ENCODE measurements at places on chromosomes 12 and 14.

- DNase-seq = no peak
Observed at GRCh38 chr14:48096897-48097296, 421.5 kb upstream of the MDGA2 start.

- DNase-seq = no peak
Observed at GRCh38 chr14:93693914-93694313, 94.4 kb downstream of the PRIMA1 start.

GRCh38 chr12:63403256-63403655 is 252.3 kb upstream of the AVPR1A start:
- DNase-seq = no peak

- no peak for DNase-seq
Observed at GRCh38 chr12:42084522-42084921, 60.2 kb downstream of the GXYLT1 start.

- DNase-seq = peak; percentile 39
Observed at GRCh38 chr12:11822081-11822834, 172.8 kb downstream of the ETV6 start.

GRCh38 chr14:61749867-61750266 is 12.4 kb upstream of the SNAPC1 start:
- no peak for DNase-seq

DNA sequence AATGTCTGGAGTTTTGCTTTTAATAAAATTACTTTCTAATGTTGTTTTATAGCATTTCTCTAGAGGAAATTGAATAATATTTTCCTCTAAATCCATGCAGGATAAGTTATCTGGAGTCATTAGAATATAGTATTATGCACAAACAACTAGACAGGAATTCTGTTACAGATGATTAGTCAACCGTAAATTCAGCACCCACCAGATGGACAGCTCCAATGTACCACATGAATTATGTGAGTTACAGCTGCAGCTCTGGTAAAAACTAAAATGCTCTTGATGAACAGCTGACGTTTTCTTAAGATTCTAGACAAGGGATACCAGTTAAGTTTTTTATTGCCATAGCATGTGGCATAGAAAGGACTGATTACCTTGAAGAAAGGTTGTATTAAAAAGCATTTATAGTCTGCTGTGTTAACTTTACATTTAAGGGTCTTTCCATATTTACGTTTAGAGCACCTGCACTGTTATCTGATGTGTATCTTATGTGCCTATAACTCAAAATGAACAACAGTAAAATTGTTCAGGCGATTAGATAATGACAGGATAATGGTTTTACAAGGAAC is 321.4 kb upstream of the LRFN5 start:
- DNase-seq = no peak

- DNase-seq = no peak
Observed at GRCh38 chr14:51527073-51527472, 124.6 kb upstream of the FRMD6 start.

- DNase-seq = no peak
Observed at GRCh38 chr14:104940526-104941150, 16.0 kb downstream of the PLD4 start.

DNA sequence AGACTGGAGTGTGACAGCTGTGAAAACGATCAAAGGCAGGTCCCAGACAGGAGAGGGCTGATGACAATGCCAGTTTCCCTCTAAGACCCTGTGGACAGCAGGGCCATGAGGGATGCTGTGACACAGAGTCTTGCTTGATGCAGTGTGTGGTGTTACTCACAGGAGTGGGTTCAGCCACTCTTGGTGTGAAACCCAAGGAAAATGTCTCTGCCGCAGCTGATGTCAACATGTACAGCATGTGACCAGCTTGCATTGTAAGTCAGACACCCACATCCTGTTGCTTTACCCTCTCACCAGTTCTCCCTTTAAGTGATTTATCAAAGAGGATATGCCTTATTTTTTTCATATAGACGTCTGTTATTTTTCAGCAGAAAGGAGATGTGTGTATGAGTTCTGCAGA is 268.6 kb downstream of the BTG1 start:
- DNase-seq = peak; percentile 76

GRCh38 chr12:66584673-66585072 is 94.2 kb downstream of the GRIP1 start:
- no peak for DNase-seq
